Right atrium auricular region (tissue), 2 donors: ENCODE measurements at places on chromosomes 11 and 22. TPM values are rescaled to one million over a fixed set of nuclear protein-coding genes. Genes with fewer than 3 reads are reported as not detected.

DNA sequence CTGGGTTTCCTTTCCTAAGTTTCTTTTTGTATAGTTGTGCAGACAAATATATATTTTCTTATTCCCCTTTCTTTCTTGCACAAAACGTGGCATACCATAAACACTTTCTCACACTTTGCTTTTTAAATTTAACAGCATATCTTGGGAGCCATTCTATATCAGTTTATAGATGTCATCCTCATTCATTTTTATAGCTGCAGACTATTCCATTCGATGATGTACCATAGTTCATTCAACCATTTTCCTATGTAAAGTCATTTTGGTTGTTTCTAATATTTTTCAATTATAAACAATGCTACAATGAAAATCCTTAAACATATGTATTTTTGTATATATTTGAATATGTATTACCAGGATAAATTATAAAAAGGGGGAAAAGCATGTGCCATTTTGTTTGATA lies 102.5 kb downstream of the RRM1 start:
- no peaks in the 10 kb centered on the region for H3K27me3 ChIP-seq
- no peak for DNase-seq
- no peak overlapping the region for H3K27ac ChIP-seq
- no peaks in the 10 kb centered on the region for H3K4me1 ChIP-seq
- no peaks in the 10 kb centered on the region for H3K36me3 ChIP-seq

DNA sequence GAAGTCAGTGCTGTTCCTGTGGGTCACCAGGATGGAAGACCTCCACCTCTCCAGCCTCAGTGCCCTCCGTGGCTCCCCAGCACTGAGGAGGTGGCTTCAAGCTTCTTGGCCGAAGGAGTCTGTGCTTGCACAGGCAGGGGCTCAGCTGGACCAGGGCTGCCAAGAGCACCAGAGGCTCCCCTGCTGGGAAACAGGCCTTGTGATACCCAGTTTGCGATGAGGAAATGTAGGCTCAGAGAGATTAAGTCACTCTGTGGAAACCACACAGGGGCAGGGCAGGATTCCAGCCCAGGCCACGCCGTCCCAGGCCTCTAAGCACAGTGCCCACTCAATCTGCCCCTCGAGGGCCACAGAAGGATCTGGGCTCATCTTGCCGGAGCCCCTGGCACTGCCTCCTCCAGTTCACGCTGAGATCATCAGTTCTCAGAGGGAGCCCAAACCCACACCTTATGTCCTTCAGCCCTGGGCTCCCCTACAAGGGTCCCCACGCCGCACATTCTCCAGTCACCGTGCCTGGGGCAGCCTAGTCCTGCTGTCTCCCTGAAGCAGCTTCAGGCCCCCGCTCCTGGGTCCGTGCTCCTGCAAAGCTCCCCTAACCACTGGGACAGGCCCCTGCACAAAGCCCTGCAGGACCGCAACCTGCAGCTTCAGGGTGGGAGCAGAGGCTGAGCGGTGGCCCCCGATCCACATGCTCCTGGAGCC lies 21.6 kb downstream of the ANO1 start:
- H3K4me3 ChIP-seq, result no peak overlapping the region
- peaks cover 17% of the 10 kb centered on the region for H3K4me1 ChIP-seq
- H3K36me3 ChIP-seq, result no peaks in the 10 kb centered on the region
- H3K27me3 ChIP-seq, result no peaks in the 10 kb centered on the region
- no peak for DNase-seq
- peak overlapping the region; percentile 48 for H3K27ac ChIP-seq

- no peaks in the 10 kb centered on the region for H3K27me3 ChIP-seq
- no peaks in the 10 kb centered on the region for H3K4me1 ChIP-seq
- H3K36me3 ChIP-seq, result no peaks in the 10 kb centered on the region
- H3K27ac ChIP-seq, result no peak overlapping the region
- no peak for DNase-seq
These were observed 58.3 kb downstream of the MYO7A start for GRCh38 chr11:77186302-77186701.

DNA sequence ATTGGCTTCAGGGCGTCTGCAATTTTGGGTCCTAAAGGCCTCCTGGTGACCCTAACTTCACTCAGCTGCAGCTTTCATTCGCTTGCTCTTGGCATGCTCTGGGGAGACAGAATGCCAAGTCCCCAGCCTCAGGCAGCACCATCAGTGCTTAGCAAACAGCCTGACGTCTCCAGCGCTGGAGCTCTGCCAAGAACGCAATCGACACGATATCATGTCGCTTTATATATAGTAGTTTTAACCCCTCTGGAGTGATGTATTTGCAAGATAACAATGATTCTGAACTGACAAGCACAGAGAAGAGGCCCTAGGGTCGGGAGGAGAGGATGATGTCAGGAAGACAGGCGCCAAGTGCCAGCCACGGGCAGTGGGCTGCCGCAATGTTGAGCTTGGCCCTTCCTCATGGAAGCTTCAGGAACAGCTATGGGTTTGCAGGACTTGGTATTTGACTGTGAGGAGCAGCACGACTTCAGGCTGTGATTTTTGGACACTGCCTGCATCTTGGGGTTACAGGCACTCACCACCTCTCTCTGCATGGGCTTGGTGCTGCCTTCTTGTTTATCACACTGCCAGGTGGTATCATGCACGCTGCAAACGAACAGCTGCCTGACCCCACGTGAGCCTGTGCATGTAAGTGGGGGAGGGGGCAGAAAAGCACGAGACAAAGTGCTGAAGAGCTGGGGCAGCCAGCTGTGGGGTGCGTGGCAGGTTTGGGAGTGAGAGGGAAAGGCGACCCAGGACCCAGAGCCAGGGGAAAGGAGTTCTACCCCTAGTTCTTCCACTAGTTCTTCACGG lies 26.1 kb downstream of the B3GAT1 start:
- no peak for DNase-seq
- H3K4me1 ChIP-seq, result no peaks in the 10 kb centered on the region
- no peaks in the 10 kb centered on the region for H3K36me3 ChIP-seq
- no peak overlapping the region for H3K4me3 ChIP-seq

Gene APOC3
- not detected for total RNA-seq

Gene SPON1
- total RNA-seq, result 22.8 TPM

Gene ACTN3
- total RNA-seq, result not detected

DNA sequence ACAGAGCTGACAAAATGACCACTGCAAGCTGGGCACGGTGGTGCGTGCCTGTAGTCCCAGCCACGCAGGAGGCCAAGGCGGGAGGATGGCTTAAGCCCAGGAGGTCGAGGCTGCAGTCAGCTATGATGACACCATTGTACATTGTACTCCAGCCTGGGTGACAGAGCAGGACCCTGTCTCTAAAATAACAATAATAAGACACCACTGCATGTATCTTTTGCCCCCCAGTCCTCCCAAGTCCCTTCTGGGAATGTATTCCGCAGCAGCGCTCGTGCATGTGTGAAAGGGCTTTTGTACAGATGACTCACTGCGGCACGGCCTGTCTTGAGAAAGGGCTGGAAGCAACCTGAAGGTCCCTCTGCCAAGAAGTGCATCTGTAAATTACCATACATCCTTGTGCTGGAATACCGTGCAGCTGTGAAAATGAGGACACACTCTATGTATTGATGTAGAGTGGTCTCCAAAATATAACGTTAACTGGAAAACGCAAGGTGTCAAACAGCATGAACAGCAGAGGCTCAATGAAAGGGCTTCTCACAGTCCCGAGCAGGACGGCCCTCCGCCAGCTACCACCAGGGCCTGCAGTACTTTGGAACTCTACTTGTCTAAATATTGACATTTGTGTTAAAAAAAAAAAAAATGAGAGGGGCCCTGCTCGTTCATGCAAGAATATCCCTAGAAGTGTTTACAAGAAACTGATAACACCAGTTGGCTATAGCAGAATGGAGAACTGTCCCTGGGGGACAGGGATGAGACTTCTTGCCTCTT lies 9.0 kb upstream of the CDC42EP2 start:
- DNase-seq, result no peak
- no peaks in the 10 kb centered on the region for H3K27me3 ChIP-seq
- no peak overlapping the region for H3K4me3 ChIP-seq

Gene PGR
- total RNA-seq, result 8.6 TPM

DNA sequence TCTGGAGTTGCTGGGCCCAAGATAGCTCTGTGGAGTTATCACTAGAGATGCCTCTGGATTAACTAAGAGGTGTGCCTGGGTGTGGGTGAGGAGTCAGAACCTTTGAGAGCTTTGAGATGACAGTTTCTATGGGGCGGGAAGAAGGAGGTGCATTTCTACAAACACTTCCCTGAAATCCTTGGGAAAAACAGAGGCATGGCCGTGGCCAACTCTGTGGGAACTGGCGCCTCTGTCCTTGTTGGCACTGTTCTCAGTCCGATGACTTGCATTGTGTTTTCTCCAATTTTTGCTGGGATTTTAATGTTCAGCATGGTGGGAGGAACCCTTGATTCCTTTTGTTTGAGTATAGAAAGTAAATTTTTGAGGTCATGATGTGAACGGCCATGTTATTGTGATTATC lies 115.8 kb upstream of the PARVA start:
- H3K4me1 ChIP-seq, result peaks cover 38% of the 10 kb centered on the region
- H3K4me3 ChIP-seq, result no peak overlapping the region
- peak overlapping the region; percentile 83 for H3K27ac ChIP-seq
- H3K27me3 ChIP-seq, result no peaks in the 10 kb centered on the region
- no peak for DNase-seq

GRCh38 chr11:27582621-27583020 lies 76.1 kb upstream of the LIN7C start:
- no peaks in the 10 kb centered on the region for H3K4me1 ChIP-seq
- H3K36me3 ChIP-seq, result no peaks in the 10 kb centered on the region
- H3K27ac ChIP-seq, result no peak overlapping the region
- no peak for DNase-seq

DNA sequence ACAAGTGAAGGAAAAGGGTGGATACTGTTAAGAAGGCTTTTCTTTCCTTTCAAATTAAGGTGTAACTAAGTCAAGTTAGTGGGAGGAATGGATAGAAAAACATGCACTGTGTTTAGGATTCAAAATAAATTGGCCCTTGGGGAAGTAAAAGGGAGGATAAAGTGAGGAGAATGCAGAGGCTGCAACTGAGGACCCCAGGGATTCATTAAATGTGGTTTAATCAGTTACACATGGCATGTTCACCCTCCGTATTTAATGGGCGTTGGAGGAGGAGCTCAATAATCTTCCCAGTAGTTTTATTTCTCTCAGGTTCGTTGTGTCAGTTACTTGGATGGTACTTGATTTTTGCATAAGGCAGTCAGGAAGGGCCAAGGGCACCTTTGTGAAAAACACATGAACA lies 966.3 kb downstream of the JRKL start:
- H3K36me3 ChIP-seq, result no peaks in the 10 kb centered on the region
- no peak for DNase-seq
- no peak overlapping the region for H3K27ac ChIP-seq
- H3K4me1 ChIP-seq, result no peaks in the 10 kb centered on the region
- H3K4me3 ChIP-seq, result no peak overlapping the region

GRCh38 chr22:24156141-24156912 lies 25.0 kb upstream of the SUSD2 start:
- peak overlapping the region; percentile 63 for H3K4me3 ChIP-seq
- no peaks in the 10 kb centered on the region for H3K27me3 ChIP-seq
- peak overlapping the region; percentile 91 for H3K27ac ChIP-seq
- DNase-seq, result no peak
- no peaks in the 10 kb centered on the region for H3K4me1 ChIP-seq

DNA sequence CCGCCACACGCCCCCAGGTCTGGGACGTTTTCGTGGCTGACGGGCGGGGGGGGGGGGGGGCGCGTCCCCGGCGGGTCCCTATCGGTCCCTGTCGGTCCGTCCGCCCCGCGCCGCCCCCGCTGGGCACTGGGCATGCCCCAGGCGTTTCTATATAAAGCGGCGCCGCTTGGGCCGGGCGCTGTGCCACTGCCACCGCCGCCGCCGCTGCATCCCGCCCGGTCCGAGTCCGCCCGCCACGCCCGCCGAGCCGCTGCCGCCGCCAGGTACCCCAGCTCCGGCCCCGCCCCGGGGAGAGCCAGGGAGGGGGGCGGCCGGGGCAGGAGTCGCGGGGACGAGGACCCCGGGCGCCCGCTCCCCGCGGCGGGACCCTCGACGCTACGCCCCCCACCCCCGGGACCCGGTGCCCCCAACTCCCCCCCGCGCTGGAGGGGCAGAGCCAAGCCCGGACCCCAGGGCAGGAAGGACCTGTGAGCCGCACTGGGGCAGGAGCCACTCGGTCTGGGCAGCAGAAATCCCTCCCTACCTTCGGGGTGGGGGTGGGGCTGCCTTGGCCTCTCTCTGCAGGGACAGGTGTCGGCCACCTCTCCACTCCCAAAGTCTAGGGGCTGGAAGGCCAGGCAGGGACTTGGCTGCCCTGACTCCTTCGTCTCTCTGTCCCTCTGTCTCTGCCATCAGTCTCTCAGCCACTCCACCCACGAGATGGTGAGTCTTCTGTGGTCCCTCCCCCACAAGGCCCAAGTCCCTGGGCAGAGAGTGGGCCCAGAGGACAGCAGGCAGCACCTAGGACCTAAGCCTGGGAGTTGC lies at the start of gene CARNS1:
Gene CARNS1, plus strand, starts transcription at position 178 of the 804 bp plus-strand sequence. Its CDS starts 522 bp downstream, at position 700.
- no peak for DNase-seq
- H3K4me1 ChIP-seq, result no peaks in the 10 kb centered on the region
- no peaks in the 10 kb centered on the region for H3K36me3 ChIP-seq

DNA sequence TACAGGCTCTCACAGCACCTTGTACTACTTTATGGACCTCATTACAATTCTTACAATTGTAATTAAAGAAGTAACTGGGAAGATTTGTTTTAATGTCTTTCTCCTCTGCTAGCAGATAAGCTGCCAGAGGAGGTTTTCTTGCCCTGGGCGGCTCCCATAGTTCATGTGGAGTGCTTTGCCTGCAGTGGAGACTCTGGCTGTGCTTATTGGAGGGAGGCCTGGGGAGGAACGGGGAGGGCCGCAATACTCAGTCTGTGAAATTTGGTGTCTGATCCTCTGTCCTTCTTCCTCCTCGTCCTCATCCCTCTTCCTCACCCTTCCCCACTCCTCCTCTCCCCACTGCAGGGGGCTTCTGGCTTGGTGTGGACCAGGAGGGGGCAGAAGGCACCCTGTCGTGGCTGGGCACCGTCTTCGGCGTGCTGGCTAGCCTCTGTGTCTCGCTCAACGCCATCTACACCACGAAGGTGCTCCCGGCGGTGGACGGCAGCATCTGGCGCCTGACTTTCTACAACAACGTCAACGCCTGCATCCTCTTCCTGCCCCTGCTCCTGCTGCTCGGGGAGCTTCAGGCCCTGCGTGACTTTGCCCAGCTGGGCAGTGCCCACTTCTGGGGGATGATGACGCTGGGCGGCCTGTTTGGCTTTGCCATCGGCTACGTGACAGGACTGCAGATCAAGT lies 5.6 kb downstream of the SLC35C1 start:
- no peak overlapping the region for H3K27ac ChIP-seq
- H3K36me3 ChIP-seq, result peaks cover 24% of the 10 kb centered on the region
- H3K4me1 ChIP-seq, result no peaks in the 10 kb centered on the region
- no peaks in the 10 kb centered on the region for H3K27me3 ChIP-seq
- DNase-seq, result no peak

Gene OR2D2
- total RNA-seq, result not detected

Gene PKP3
- 1.0 TPM for total RNA-seq

GRCh38 chr11:66230156-66230555 lies 38.3 kb upstream of the RAB1B start:
- H3K4me1 ChIP-seq, result no peaks in the 10 kb centered on the region
- H3K27ac ChIP-seq, result no peak overlapping the region
- H3K27me3 ChIP-seq, result no peaks in the 10 kb centered on the region
- no peak for DNase-seq
- no peak overlapping the region for H3K4me3 ChIP-seq
